ENCODE measurements at places on chromosomes 5 and 9.

- no peak for DNase-seq
Observed at GRCh38 chr9:87386490-87387025, 111.1 kb upstream of the DAPK1 start.

DNA sequence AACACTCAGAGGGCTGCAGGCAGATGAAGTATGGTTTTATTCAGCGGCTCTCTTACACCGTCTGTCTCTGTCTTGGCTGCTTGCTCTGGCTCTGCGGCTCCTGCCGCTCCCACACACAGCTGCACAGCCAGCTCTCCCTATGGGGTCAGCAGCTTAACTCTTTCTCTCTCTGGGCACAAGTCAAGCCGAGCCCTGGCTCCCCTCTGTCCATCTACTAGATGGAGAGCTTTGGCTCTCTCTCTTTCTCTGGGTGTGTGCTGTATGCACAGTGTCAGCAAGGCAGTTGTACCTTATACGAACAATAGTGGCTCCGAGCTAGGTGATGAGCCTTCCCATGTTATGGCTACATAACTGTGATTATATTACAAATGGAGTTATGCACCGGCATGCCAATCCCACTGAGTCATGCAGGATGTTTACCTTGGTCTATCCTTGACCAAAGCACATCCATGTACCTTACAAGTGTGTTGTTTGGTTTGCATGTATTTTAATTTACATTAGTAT, 19.3 kb upstream of the PPP2CA start:
- DNase-seq = no peak

GRCh38 chr5:143398451-143399237, 4.8 kb downstream of the NR3C1 start:
- no peak for DNase-seq

- DNase-seq = no peak
Observed at GRCh38 chr9:127557466-127557869, 54.6 kb upstream of the STXBP1 start.

GRCh38 chr5:149504677-149505076, 46.6 kb downstream of the CSNK1A1 start:
- DNase-seq = no peak

- no peak for DNase-seq
Observed at GRCh38 chr5:68720884-68721610, 372.8 kb upstream of the SLC30A5 start.

DNA sequence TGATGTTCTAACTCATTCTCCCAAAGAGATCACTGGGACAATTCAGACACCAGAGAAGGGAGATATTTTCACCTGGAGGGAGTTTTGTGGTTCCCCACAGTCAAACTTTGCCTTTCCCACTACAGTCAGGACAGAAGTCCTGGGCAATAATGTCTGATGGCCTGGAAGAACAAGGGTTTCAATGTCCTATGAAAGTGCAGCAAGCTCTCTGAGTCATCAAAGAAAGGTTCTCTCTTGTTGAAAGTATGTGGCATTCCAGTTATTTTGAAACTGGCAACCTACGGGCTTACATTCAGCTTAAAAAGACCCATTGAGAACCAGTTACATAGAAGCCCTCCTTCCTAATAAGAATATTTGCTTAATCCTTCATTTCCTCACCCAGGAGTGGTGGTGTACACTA, 103.9 kb downstream of the INSYN2B start:
- DNase-seq = no peak

DNA sequence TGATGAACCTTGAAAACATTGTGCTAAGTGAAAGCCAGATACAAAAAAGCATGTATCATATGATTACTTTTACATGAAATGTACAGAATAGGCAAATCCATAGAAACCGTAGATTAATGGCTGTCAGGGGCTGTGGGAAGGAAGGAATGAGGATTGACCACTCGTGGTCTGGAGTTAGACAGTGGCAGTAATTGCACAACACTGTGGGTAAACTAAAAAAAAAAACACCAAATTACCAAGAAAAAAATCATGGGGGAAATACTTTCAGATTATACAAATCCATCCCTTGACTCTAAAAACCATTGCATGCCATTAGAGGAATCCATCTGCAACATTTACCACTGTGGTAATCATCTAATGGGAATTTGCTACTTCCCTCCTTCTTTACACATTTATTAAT, 140.0 kb downstream of the SIL1 start:
- DNase-seq = no peak

DNA sequence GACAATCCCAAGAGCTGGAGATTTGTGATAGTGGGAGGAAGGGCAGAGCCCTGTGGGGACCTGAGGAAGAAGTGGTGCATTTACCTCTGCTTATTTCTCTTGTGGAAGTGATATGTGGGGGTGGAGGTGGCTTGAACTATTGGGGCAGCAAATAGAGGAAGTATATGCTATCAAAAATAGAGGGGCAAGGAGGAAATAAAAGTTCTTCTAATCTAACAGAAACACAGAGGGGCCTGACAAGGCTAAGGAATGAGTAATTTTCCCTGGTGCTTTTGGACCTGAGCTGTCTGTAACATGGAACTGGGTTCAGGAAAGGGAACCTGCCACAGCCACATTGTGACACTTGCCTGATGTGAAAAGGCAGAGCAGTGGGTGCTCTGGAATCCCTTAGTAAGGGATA, 378.6 kb upstream of the KLF4 start:
- no peak for DNase-seq

- no peak for DNase-seq
Observed at GRCh38 chr9:118533850-118534249, 829.6 kb downstream of the TLR4 start.

DNA sequence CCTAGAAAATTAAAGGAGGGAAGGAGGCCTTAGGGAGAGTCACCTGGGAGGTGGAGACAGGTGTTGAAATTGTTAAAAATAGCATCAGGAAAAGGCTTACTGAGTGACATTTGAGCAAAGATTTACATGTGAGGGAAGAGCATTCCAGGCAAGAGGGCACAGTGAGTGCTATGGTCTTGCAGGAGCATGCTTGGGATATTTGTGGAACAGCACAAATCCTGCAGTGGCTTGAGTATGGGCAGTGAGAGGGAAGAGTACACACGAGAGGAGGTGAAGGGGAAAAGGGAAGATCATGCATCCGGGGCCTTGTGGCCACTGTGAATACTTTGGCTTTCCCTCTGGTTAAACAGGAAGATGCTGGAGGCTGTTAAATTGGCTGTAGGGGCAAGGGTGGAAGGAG, 36.6 kb downstream of the ACER2 start:
- DNase-seq = no peak

All from GM06990 (cell line).